Activated CD4-positive, alpha-beta T cell treated with anti-CD3 and anti-CD28 coated beads, Interleukin-2, amount 50 U/mL, for 48 hours (primary cell): ENCODE measurements at places on chromosomes 1 and 21.
A peak's percentile ranks its signal among the peaks of the same experiment; 100 is the strongest.

DNA sequence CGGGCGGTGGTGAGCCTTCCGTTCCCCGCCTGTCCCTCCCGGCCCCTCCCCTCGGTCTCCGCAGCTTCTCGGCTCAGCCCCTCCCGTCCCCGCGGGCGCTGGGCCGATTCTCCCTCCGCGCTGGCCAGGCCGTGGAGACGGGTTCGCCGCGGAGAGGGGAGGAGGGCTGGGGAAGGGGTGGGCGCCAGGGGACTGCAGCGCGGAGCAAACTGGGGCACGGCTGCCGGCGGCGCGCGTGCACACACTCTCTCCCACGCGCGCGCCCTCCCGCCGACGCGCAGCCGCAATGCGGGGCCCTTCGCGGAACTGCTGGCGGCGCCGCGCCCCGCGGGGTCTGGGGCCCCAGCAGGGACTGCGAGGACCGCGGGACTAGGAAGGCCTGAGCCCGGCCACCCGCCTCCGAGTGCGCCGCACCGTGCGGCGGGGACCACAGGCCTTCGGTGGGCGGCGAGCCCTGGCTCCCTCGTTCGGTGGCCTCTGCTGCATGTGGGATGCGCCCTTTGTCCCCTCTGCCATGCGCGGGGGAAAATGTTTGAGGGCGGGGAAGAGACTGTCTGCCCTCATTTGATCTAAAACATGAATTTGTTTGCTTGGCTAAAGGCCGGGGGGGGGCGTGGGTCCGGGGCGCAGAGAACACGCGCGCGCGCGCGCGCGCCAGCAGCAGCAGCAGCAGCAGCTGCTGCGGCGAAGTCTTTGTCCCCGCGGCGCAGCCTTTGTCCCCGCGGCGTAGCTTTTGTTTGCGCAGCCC, 90.7 kb upstream of the VAMP3 start:
- peak; percentile 49 for DNase-seq

DNA sequence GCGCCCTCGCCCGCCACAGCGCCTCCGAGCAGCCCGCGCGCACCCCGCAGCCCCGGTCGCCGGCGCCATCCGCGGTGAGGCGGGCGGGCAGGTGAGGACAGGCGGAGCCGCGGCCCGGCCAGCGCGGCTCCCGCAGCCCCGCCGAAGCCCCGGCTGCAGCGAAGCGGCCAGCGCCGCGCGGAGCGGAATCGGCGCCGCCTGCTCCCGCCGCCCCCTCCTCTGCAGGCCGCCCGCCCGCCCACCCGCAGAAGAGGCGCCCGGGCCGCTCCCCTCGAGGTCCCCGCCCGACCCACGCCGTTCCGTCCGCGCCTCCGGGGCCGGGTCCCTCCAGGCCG, 1.3 kb downstream of the PRDM16 start:
- DNase-seq, result no peak

DNA sequence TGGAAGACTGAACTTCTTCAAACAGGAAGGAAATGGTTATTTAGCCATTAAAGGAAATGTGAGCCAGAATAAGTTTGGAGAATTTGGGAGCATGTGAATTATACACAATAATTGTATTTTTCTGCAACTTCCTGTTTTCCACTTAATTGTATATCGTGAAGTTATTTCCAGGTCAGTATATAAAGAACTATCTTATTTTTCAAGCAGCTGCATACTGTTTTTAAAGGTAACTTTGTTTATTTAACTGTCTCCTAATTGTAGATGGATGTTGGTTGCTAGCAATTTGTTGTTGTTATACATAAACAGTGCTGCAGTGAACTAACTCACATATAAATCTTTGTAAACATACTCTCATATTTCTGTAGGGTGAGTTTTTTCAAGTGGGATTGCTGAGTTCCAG, 180.3 kb downstream of the HLX start:
- no peak for DNase-seq

DNA sequence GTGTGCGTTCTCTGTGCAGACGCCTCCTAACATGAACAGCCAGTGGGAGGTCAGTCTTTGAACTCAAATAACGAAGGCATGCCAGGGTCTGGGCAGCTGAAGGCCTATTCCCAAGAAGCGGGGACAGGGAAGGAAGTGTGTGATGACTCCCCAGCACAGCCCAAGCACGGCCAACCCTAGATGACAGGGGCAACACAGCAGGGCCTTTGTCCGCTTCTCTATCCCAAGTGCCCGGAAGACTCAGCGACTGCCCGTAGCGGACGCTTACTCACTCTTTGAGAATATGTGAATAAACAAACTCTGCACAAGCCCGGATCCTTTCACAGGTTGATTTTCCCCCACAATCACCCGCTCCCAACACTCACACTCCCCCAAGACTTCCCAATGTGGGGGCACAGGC, 11.2 kb downstream of the C1orf198 start:
- no peak for DNase-seq

GRCh38 chr1:181635110-181635509, 151.8 kb downstream of the CACNA1E start:
- DNase-seq, result no peak

DNA sequence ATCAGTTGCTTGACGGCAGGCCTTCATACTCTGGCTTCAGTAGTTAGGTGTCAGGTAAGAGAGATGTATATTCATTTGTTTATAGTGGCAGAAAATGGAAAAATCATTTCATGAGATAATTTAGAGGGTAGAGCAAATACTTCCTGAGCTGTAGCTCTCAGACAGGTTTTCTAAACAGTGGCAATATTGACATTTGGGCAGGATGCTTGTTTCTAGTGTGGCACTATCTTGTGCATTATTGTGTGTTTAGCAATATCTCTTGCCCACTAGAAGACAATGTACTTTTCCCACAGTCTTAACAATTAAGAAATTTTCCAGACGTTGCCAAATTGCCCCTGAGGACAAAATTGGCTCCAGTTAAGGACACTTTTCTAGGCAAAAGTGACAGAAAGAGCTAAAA, 1143.1 kb downstream of the PLA2G4A start:
- no peak for DNase-seq

- no peak for DNase-seq
Observed at GRCh38 chr1:108699375-108700332, 7.5 kb downstream of the PRPF38B start.

DNA sequence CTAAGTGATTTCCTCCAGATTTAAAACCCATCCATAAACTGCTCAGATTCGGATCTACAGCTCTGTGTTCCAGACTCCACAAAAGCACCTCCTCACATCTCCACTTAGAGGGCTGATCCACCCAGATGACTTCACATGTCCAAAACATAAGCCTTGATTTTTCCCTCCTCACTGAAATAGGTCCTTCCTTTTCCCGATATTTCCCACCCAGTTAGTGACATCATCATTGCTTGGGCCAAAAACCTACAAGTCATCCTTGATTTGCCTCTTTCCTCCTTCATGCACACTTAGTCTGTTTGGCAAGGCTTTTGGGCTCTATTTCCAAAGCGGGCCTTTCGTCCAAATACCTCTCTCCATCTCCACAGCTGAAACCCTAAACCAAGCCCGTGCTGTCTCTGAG, 32.3 kb downstream of the CCDC185 start:
- DNase-seq, result no peak

DNA sequence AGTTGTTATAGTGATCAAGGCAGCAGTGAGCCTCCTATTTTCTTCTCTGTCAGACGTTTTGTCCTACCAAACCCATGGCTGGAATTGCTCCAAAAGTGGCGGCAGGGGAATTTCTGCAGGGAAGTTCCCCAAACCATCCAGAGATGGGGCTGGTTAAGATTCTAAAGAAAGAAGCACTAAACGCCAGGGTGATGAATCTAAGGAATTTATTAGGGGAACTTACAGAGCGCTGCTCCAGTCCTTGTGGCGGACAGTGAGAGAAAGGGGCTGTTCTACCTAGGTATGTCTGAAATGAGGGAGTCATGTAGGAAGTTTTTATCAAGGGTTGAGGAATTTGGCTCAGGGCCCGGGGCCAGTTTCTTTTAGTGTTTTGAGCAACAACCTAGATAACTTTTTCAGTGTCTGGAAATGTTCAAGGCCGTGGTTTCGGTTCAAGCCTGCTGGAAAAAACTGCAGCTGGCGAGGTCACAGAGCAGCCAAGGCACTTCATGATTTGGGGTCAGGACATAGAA, 222.4 kb upstream of the B3GALT2 start:
- peak; percentile 23 for DNase-seq

- peak; percentile 41 for DNase-seq
Observed at GRCh38 chr1:235503403-235504121, 690 bp downstream of the B3GALNT2 start.

GRCh38 chr1:59692591-59692990, 122.2 kb upstream of the HOOK1 start:
- DNase-seq, result no peak

DNA sequence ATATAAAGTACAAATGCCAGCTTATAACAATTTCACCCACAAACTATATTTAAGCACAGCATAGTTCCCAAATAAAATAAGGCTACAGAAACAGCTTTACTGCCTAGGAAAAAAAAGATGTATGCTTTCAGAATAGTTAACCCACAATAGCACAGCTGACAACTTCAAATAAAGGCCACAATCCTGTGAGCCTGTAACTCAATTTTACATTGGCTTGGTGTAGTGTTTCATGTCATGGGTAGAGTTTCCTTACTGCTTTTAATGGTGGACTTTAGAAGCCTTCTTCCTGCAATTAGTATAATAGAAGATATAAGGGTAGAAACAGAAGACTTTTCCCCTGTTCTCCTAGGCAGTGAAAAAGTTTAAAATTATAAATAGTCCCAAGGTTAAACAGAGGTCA, 44.3 kb upstream of the ZC3H11B start:
- no peak for DNase-seq

GRCh38 chr1:116514708-116515525, 55.9 kb downstream of the CD58 start:
- peak; percentile 77 for DNase-seq

GRCh38 chr21:27164208-27165177, 197.6 kb upstream of the ADAMTS5 start:
- no peak for DNase-seq

DNA sequence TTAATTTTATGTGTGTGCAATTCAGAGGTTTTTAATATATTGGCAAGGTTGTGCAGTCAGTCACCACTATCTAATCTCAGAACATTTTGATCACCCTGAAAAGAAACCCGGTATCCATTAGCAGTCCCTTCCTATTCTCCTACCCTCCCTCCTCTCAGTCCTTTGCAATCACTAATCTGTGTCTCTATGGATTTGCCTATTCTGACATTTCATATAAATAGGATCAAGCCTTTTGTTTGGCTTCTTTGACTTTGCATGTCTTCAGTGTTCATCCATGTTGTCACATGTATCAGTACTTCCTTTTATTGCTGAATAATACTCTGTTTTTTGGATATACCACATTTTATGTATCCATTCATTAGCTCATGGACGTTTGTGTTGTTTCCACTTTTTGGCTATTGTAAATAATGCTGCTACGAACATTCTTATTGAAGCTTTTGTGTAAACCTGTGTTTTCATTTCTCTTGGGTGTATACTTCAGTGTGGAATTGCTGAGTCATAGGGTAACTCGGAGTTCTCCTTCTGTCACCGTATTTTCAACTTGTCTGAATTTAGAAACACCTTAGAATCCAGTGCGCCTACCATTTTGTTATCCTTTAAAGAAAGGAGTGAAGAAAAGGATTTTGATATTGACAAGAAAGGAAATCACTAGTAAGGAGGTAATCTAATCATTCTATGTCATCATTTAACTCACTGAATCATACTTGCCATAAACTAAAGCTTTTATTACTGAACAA, 3.4 kb downstream of the CEP85 start:
- DNase-seq, result no peak

DNA sequence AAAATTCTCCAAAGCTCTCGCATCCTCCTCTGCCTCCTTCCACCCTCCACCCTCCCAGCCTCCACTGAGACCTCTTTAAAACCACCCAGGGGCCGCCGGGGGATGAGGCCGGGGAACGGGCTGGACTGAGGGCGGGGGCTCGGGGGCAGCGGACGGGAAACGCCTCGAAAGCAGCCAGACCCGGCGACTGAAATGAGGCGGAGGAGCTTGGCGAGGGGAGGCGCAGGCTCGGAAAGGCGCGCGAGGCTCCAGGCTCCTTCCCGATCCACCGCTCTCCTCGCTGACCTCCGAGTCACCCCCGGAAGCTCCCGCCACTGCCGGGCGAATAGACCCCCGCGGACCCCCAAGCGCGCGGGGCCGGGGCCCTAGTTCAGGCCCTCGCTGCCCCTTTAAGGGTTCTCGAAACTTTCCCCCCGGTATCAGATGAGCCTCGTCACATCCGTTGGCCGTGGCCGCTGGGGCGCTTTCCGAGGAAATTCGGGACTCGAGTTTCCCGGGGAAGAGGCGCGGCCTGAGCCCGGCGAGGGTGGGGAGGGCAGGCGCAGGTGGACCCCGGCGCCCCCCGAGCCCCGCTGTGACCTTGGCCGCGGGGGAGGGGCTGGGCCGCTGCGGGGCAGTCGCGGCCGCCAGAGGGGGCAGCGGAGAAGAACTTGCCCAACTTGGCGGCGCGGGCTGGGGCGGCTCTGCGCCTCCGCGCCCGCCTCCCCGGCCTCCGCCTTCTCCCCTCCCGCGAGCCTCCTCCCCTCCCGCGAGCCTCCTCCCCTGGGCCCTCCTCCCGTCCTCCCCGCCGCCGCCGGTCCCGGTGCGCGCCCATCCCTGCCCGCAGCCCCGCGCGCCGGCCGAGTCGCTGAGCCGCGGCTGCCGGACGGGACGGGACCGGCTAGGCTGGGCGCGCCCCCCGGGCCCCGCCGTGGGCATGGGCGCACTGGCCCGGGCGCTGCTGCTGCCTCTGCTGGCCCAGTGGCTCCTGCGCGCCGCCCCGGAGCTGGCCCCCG, at the start of gene BACE2:
Gene BACE2 (plus strand): TSS at position 813 of the 995 bp plus-strand sequence. CDS start 104 bp downstream, at position 917.
- peak; percentile 53 for DNase-seq

DNA sequence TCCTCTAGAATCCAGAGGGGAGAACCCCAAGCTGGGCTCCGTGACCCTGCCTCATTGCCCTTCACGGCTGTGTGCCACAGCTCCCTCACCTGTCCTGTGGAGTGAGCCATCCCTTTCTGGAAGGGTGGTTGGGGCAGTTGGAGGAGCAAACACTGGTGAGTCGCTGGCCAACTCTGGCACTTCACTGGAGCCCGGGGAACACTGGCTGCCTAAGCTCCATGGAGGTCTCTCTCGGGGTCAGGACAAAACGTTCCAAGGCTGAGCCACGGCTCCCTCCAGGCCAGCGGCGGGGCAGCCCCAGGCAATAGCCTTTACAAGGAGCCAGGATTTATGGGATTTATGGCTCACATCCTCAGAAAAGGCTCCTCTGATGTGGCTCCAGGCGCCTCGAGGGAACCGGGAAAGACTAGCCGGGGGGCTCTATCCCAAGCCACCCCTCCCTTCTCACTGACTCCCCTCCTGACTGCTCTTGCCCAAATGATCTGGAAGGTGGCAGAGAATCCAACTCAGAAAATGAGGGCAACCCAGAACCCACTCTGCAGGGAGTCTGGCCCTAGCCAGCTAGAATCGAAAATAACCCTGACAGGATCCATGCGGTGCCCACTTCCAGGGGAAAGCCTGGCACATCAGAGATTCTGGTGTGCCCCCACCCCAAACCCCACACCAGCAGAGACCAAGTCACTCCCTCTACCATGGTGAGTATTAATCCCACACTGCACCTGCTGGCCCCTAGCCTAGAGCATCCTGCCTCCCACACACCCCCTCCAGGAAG, 75.2 kb downstream of the GLIS1 start:
- DNase-seq, result no peak

DNA sequence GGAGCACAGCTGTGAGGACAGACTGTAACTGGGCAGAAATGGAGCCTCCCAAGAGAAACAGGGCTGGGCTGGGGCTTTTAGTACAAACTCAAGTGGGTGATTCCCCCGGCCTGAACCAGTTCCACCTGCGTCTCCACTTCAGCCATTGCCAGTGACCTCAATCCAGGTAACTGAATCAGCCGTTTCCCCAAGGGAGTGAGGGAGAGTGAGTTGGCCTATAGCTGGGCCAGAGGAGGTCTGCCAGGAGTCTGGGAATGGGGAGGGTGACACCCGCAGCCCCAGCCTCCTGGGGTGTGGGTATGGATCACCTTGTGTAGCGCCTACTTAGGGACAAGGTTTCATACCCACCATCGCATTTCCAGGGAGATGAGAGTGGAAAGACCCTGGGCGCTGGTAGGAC, 8.5 kb downstream of the SLC26A9 start:
- no peak for DNase-seq
